Spinal cord (tissue), 10 donors: ENCODE measurements at places on chromosomes 13 and 19.

DNA sequence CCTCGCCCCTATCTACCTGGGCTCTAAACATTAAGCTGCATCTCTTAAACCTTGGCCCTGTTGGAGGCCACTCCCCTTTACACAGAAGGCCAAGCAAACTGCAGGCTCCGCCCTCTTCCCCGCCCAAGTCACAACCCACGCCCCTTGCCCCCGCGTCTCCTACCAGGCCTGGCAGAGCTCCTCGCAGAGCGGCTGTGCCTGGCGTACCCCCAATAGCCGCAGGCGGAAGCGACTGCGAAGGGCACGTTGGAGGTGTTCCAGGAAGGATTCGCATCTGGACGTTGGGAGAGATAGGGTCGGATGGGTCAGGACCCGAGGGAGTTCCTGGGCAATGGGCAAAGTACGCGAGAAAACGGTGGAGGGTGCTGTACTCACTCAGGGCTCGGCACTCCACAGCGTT, 5.9 kb downstream of the RTBDN start:
- peak; percentile 47 for DNase-seq

DNA sequence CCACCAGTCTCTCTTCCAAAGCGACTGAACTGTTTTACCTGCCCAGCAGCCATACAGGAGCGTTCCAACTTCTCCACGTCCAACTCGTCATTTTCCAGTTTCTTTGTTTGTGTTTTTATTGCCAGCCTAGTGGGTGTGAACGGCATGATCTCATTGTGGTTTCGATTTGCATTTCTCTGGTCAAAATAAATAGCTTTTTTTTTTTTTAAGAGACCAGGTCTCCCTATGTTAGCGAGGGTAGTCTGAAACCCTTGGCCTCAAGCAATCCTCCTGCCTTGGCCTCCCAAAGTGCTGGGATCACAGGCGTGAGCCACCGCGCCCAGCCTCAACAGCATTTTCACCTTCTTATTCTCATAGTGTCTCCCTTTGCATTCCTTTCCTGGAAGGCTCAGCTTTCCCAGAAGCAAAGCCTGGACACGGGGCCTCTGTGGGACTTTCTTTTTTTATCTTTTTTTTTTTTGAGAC, 4.2 kb upstream of the JSRP1 start:
- DNase-seq: no peak

DNA sequence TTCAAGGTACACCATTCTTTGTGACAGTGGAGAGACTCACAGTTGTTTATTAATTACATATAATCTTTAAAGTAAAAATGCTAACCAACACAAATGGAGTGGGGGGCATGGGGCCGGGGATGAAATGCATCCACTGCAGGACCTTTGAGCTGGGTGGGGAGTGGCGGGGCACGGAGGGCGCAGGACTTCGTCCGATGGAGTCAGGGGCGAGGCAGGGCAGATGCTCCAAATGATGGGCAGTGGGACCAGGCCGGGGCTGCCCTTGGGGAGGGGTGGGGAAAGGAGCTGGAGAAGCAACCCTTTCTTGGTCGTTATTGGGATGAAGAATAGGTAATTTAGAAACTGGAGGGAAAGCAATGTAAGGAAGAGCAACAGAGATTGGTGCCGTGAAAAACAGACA, 220.0 kb downstream of the TEX29 start:
- DNase-seq: no peak

DNA sequence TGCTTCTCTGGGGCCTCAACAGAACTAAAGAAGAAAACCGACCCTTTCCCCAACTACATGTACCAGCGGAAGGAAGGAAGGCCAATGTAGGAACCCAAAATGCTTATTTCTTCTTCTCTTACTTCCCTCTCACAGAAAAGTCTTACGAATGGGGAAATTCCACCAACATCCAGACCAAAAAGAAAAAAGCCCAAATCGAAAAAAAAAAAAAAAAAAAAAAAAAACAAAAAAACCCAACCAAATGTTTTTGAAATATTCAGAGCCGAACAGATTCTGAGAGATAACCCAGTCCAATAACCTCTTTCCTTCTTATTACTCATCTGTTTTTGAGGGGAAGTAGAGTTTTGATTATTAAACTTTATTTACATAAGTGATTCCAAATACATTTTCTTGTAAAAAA, 3.9 kb downstream of the PPM1N start:
- no peak for DNase-seq
